D721Med (cell line): ENCODE measurements at places on chromosomes 1 and 21.
A peak's percentile ranks its signal among the peaks of the same experiment; 100 is the strongest.

GRCh38 chr1:41918450-41919043 is at the start of gene HIVEP3:
HIVEP3 (minus strand) TSS chr1:41918922.
- DNase-seq: peak; percentile 38

DNA sequence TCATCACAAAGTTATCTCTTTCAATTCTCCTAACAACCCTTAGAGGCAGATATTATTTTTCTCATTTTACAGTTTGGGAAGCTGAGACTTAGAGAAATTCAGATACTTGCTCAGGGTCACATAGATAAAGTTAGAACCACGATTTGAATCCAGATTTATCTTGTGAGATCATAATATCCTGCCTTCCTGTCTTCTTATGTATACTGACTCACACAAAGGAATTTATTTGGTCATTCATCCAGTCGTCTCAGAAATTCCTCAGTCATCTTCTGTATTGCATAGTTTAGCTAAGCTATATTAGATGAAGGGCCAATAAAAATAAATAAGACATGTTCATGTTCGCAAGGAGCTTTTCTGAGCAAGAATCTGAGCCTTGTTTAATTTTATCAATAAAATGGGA is 35.8 kb upstream of the RUNX1 start:
- no peak for DNase-seq

- DNase-seq: no peak
Observed at GRCh38 chr1:229203030-229203751, 67.7 kb upstream of the RAB4A start.

DNA sequence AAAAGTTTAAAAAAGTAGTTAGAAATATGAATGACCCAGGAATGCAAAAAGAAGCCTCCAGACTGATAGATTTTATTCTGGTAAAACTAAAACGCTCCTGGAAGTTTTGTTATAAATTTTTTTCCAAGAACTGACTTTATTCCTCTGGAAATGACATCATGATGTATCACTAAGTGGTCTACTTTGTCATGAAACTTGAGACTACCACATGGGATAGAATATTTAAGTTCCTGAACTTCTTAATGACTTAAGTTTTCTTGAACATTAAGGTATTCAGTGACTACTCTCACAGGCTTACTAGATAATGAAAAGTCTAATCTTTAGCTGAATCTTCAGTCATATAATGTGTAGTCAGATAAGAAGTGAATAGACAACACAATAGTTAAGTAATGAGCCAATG is 842.2 kb downstream of the USP25 start:
- DNase-seq: no peak

GRCh38 chr1:78490861-78491450 is at the start of gene PTGFR:
PTGFR (plus strand) TSS chr1:78490974; CDS start chr1:78492744, 1,770 bp downstream.
- DNase-seq: peak; percentile 14

GRCh38 chr1:201702936-201703335 is 126.0 kb upstream of the IPO9 start:
- no peak for DNase-seq

DNA sequence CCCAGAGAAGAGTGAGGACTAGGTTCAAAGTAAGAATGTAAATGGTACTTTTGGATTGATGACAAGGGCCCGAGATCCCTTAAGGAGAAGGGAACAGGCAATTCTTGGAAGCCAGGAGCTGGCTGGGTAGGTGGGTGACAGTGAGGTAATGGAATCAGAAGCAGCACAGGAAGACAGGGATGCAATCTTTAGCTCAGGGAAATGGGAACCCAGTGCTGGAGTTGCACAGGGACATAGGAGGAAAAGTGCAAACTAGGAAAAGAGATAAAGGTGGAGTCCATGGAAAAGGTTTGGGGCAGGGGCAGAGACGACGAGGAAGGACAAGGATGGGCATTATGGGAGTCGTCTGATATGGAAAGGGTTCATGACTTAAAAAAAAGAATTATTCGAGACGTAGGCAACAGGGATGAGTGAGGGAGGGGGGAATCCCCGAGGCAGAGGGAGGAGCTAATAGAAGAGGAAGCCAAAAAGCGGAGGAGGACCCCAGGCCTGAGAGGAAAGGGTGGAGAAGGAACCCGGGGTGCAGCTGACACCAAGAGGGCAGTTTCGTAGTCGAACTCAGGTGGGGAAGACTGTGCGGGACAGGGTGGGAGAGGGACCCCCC is 495 bp downstream of the PI4KB start:
- no peak for DNase-seq

DNA sequence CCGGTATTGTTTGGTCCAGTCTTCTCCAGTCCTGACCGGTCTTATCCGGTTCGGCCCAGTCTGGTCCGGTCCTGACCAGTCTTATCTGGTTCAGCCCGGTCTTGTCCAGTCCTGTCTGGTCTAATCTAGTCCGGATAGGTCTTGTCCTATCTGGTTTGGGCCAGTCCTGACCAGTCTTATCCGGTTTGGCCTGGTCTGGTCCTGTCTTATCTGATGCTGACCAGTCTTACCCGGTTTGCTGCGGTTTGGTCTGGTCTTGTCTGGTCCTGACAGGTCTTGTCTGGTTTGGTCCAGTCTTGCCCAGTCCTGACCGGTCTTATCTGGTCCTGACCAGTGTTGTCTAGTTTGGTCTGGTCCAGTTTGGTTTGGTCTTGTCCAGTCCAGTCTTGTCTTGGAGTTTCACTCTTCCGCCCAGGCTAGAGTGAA is 30.1 kb downstream of the DHX9 start:
- DNase-seq: no peak

DNA sequence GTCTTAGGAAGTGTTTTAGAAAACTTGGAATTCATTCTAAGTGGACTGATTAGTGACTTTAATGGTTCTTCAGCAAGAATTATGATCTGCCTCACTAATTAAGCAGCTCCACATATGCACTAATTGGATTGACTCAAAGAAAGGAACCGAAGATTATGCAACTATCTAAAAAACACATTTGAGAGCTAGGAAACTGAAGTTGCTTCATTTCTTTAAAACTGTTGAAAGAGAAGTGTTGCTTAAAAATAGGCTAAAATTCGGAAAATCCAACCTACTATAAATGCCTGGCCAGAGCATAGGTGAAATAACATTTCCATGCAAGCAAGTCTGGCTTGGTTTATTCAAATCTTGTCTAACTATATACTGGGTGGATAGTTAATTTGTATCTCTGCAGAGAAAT is 502.9 kb upstream of the ZRANB2 start:
- no peak for DNase-seq

DNA sequence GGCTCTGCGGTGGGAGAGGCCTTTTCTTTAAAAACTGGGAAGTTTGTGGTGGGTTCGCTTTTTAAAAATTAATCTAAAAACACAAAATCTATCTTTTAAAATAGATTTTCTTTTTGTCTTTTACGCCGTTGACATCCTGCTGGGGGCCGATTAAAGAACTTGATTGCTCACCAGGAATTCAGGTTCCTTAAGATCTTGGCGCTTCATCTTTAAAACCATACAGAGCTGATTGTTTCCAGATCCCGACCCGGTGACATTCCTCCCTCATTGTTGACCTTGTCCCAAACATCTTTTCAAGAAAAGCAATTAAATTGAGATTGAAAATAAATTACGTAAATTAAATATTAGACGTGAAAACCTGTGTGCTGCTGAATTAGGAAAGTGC is 546 bp upstream of the ZNF697 start:
- DNase-seq: no peak

GRCh38 chr1:110634455-110635311 is 28.5 kb upstream of the KCNA2 start:
- DNase-seq: no peak

DNA sequence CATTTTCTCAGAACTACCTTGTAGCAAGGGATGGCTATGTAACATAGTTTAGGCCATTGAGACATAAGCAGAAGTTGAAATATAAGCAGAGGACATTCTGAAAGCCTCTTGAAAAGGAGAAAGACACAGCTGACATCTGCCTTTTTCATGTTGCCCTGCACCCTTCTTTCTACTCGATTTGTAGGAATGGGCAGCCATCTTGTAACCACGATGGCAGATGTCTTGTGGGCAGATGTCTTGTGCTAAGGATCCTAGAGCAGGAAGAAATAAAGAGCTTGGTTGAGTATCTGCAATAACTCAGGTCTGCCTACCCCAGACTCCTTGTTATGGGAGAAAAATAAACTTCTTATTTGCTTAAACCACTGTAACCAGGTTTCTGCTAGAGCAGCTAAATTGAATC is 351.0 kb downstream of the PDE4B start:
- no peak for DNase-seq

GRCh38 chr1:230994860-230995259 is 16.0 kb downstream of the ARV1 start:
- no peak for DNase-seq

DNA sequence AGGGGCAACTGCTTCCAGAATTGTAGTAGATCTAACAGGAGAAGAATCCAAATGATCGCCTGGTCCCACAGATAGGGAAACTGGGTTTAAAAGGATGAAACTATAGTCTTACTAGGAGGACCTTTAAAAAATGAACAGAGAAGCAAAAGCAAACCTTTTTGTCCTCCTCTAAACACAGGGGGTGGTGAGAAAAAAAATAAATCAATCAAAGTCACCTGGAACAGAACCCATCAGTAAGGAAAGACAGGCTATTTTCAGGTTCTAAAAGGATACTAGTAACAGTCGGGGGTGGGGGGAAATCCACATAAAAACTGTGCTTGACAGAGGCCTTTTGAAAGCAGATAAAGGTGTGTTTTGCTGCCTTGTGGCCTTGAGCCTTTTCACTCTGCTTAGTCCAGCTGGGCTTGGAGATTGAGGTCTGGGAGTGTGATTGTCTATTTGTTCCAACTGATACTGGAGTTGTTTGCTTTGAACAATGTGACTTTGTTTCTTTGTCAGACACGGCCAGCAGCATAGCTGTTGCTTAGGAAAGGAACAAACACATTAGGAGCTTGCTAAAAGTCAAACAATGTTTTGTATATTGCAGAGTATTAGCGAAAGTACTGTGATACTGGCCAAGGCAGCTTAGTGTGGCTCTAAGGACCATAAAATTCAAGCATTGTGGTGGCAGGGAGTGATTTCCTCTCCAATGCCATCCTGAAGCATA is 141.1 kb upstream of the IRF2BP2 start:
- DNase-seq: no peak

GRCh38 chr1:175524003-175524402 is 219.4 kb downstream of the TNR start:
- no peak for DNase-seq

DNA sequence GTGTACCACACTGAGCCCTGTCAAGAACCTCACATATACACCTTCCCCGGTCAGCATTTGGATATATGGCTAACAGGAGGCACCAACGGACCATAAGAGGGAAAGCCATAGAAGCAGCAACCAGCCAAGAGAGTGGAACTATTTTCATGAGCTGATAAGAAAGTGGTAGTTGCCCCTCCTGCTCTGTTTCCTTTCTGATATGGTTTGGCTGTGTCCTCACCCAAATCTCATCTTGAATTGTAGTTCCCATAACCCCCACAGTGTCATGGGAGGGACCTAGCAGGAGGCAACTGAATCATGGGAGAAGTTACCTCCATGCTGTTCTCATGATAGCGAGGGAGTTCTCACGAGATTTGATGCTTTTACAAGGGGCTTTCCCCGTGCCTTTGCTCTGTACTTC is 366.1 kb upstream of the DAB1 start:
- DNase-seq: no peak

GRCh38 chr1:204477036-204477740 is 17.4 kb downstream of the PIK3C2B start:
- no peak for DNase-seq

DNA sequence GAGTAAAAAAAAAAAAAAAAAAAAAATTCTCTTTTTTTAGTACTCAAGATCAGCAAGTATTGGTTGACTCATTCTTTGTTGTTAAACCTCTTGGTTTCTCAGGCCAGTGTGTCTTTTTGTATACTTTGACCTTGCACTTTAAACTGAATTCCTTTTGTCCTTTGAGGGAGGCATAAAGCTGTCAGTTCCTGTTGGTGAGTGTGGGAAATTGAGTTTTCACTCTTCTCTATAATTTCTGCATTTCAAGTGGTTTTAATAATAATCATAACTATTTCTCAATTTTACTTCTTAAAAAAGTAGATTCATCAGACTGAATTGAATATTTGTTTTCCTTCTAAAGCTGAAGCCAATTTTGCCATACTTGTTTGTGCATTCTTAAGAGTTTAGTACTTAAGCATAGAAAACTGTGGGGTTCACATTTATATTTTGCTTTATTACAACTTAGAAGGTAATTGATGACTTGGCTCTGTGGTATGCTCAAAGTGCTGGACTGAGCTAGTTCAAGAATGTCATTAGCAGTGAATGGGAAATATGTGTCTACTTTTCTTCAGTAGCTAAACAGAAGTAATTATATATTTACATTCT is 43.4 kb downstream of the ITSN1 start:
- DNase-seq: no peak
